Neural crest cell (in vitro differentiated cells): ENCODE measurements at places on chromosomes 4 and X. TPM values are rescaled to one million over a fixed set of nuclear protein-coding genes. Genes with fewer than 3 reads are reported as not detected.

DNA sequence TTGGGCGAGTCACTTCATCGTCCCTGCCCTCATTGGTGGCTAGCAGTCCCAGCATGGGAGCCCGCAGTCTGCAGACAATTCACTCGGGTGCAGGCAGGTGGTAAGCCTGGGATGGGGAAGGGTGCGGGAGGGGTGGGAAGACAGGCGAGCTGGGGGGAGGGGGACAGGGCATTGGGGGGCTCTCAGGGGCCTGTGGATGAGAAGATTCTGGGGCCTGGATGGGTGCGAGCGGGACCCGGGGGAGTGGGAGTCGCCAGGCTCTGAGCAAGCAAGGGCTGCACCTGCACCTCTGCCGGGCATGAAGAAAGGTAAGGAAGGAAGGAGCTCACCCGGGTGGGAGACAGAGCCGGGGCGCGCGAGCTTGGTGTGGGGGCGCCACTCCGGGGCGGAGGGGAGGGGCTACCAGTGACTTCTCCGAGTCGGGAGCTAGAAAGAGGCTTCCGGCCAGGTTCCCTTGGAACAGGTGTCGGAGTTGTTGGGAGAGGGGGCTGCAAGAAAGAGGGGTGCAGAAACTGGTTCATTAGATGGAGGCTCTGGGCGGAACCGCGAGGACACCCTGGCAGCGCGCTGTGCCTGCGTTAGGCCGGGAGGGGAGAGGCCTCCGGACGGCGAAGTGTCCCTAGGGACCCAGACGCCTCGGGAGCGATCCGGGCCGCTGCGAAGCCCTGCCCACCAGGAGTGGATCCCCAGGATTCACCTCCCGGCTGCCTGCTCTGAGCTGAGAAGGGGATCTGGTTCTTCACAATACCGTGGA, 103.4 kb upstream of the PDLIM3 start:
- H3K4me3 ChIP-seq: no peak overlapping the region
- no peaks in the 10 kb centered on the region for H3K27me3 ChIP-seq
- H3K4me1 ChIP-seq: peaks cover 8% of the 10 kb centered on the region
- H3K36me3 ChIP-seq: peaks cover 2% of the 10 kb centered on the region
- H3K27ac ChIP-seq: no peak overlapping the region
- no peak for DNase-seq

- H3K4me1 ChIP-seq: peaks cover 4% of the 10 kb centered on the region
- H3K4me3 ChIP-seq: no peak overlapping the region
- H3K27ac ChIP-seq: no peak overlapping the region
- DNase-seq: no peak
- peaks cover 3% of the 10 kb centered on the region for H3K36me3 ChIP-seq
Measured at GRCh38 chrX:139889760-139890159, 43.1 kb downstream of the ATP11C start.

- no peak for DNase-seq
- H3K4me1 ChIP-seq: peaks cover 12% of the 10 kb centered on the region
- no peak overlapping the region for H3K27ac ChIP-seq
- H3K4me3 ChIP-seq: no peak overlapping the region
- no peaks in the 10 kb centered on the region for H3K27me3 ChIP-seq
Measured at GRCh38 chr4:74529284-74530041, 84.5 kb downstream of the AREG start.

DNA sequence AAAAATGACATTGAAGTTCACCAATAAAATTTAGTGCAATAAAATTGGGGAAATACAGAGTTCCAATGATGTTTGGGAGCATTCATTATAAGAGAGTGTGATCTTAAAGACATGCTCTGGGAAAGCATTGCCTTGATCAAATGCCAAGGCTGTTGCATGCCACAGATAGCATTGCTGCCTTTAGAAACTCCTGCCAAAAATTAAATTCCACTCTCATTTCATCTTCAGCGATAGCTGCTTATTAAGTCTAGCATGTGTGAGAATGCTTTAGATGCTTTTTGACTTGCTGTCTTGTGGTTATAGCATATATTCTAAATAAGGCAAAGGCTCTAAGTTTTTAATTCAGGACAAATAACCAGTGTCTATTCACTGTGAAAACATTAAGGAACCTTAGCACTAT, 49.3 kb downstream of the NPNT start:
- H3K27ac ChIP-seq: no peak overlapping the region
- no peaks in the 10 kb centered on the region for H3K4me1 ChIP-seq
- no peak for DNase-seq

DNA sequence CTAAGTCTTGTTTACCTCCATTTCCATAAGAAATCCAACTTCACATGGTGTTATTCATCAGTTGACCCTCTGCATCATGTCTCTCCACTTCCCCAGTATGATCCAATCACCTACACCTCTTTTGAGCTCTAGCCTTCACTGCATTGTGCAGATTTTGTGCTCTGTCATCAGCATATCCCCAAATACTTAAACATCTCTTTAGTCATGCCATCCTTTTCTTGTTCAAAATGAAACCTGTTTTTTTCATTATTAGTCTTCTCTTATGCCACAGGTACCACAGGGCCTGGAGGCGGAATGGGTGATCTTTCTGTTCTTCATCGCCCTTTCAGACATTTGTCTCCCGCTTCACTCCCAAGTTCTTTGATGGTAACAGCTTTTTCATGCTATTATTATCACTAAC, 382.7 kb upstream of the GALNTL6 start:
- no peak overlapping the region for H3K27ac ChIP-seq
- no peaks in the 10 kb centered on the region for H3K36me3 ChIP-seq

DNA sequence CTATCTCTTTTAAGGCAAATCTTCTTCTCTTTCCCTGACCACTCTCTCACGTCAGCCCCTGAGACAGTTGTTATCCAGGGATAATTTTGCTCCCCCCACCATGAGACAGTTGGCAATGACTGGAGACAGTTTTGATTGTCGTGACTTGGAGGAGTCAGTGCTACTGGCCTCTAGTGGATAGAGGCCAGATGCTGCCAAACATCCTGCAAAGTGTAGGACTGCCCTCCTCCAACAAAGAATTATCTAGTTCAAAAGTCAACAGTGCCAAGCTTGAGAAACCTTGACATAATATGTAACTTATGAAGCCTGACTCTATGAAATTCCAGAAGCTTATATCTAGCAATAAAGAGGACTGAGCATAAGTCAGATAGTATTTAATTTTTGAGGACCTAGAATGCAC, 502.1 kb upstream of the IGFBP7 start:
- peaks cover 13% of the 10 kb centered on the region for H3K4me1 ChIP-seq

- no peak overlapping the region for H3K4me3 ChIP-seq
- no peaks in the 10 kb centered on the region for H3K27me3 ChIP-seq
- H3K36me3 ChIP-seq: peaks cover 9% of the 10 kb centered on the region
- H3K4me1 ChIP-seq: peaks cover 8% of the 10 kb centered on the region
- no peak overlapping the region for H3K27ac ChIP-seq
Measured at GRCh38 chr4:84879651-84880200, 86.8 kb downstream of the WDFY3 start.

DNA sequence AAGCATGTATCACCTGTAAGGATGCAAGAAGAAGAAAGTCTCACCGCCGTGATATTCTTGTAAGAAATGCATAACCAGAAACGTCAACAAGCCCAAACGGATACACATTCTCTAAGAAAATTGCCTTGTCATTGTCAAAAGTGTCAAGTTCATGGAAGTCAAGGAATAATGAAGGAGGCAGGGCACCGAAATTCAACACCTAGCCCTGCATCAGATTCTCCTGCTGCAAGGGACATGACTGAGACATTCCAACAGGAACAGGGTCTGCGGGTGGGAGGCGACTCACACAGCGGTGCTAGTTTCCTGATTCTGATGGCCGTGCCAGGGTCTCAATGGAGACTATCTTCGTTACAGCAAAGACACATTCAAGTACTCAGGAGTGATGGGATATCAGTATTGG, 26.7 kb downstream of the IRF2 start:
- H3K27ac ChIP-seq: no peak overlapping the region
- no peak for DNase-seq
- H3K4me1 ChIP-seq: peaks cover 65% of the 10 kb centered on the region
- no peak overlapping the region for H3K4me3 ChIP-seq
- H3K36me3 ChIP-seq: peaks cover 7% of the 10 kb centered on the region

- H3K4me1 ChIP-seq: peaks cover 41% of the 10 kb centered on the region
- peak overlapping the region; percentile 87 for H3K27ac ChIP-seq
- no peaks in the 10 kb centered on the region for H3K27me3 ChIP-seq
- DNase-seq: no peak
Measured at GRCh38 chr4:86959588-86960500, 25.0 kb downstream of the AFF1 start.

Gene USP38
- 14.9 and 15.2 TPM in 2 replicates for total RNA-seq

Gene ADH5
- total RNA-seq: 252 and 256 TPM in 2 replicates

Gene CYTL1
- total RNA-seq: 13.2 and 13.5 TPM in 2 replicates

Gene DGAT2L6
- not detected in 2 replicates for total RNA-seq

Gene TMEM47
- total RNA-seq: 42.0 and 45.4 TPM in 2 replicates

Gene GPR82
- total RNA-seq: not detected in 2 replicates

Gene RTL9
- total RNA-seq: 0.30 and 0.37 TPM in 2 replicates

Gene SMIM10
- 2.6 and 2.7 TPM in 2 replicates for total RNA-seq

Gene ADGRA3
- total RNA-seq: 73.8 and 76.0 TPM in 2 replicates

Gene GRID2
- 1.3 TPM in 2 replicates for total RNA-seq

Gene GAGE12H
- not detected in 2 replicates for total RNA-seq

Gene TRPC5OS
- total RNA-seq: not detected in 2 replicates

Gene PHKA1
- total RNA-seq: 10.1 and 10.2 TPM in 2 replicates
